T-cell (primary cell): ENCODE measurements at places on chromosomes 3 and 15.
A peak's percentile ranks its signal among the peaks of the same experiment; 100 is the strongest.

- H3K4me1 ChIP-seq: no peaks in the 10 kb centered on the region
- no peak overlapping the region for H3K4me3 ChIP-seq
- H3K27ac ChIP-seq: no peak overlapping the region
- no peak for DNase-seq
These were observed 242.8 kb downstream of the DTWD1 start for GRCh38 chr15:49863431-49864224.

- DNase-seq: no peak
- no peaks in the 10 kb centered on the region for H3K36me3 ChIP-seq
- H3K4me1 ChIP-seq: no peaks in the 10 kb centered on the region
- H3K4me3 ChIP-seq: no peak overlapping the region
These were observed 750.2 kb upstream of the ARRDC4 start for GRCh38 chr15:97210277-97210676.

DNA sequence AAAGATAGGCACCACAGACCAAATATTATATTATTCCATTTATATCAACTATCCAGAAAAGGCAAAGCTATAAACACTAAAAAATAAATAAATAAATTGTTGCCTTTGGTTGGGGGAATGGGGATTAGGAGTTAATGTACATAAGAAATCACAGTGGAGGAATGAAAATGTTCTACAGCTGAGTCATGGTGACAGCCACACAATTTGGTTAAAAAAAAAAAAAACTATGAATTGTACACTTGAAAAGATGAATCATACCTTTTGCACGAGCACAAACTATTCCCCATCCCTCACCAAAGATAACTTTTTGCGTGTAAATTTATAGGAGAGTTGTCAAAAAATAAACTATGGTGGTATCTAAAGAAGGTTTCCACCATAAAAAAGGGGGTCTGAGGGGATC lies 103.2 kb downstream of the TBC1D5 start:
- no peaks in the 10 kb centered on the region for H3K4me1 ChIP-seq
- H3K4me3 ChIP-seq: no peak overlapping the region
- no peak overlapping the region for H3K27ac ChIP-seq
- no peaks in the 10 kb centered on the region for H3K27me3 ChIP-seq

DNA sequence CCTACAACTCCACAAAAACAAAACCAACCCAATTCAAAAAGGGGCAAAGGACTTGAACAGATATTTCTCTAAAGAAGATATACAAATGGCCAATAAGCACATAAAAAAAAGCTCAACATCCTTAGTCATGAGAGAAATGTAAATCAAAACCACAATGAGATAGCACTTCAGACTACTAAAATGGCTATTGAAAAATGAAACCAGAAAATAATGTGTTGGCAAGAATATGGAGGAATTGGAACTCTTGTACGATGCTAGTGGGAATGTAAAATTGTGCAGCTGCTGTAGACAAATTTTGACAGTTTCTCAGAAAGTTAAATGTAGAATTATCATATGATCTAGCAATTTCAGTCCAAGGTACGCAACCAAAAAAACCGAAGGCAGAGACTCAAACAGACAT lies 29.0 kb downstream of the KY start:
- H3K27ac ChIP-seq: no peak overlapping the region
- H3K36me3 ChIP-seq: no peaks in the 10 kb centered on the region
- no peaks in the 10 kb centered on the region for H3K27me3 ChIP-seq
- no peak for DNase-seq

- no peaks in the 10 kb centered on the region for H3K4me1 ChIP-seq
- H3K27ac ChIP-seq: no peak overlapping the region
- no peak overlapping the region for H3K4me3 ChIP-seq
- H3K27me3 ChIP-seq: no peaks in the 10 kb centered on the region
- H3K36me3 ChIP-seq: no peaks in the 10 kb centered on the region
These were observed 93.6 kb upstream of the CFAP20DC start for GRCh38 chr3:59143447-59143846.

DNA sequence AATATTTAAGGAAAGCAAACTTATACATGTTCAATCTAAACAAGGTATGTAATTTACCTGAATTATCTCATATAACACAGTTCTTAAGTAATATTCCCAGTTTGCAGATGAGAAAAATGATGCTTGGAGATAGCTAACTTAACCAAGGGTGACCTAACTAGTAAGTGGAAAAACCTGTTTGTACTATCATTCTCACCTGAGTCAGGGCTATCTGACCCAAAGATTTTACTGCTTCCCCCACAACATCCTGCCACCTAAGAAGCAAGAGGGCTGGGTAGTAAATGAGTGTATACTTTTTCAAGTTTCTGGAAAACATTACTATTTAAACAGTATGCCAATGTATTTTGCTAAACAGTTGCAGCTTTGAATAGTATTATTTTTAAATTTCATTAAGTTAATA lies 10.6 kb downstream of the TP63 start:
- no peaks in the 10 kb centered on the region for H3K27me3 ChIP-seq
- H3K27ac ChIP-seq: no peak overlapping the region
- H3K4me3 ChIP-seq: no peak overlapping the region
- H3K36me3 ChIP-seq: no peaks in the 10 kb centered on the region
- DNase-seq: no peak
- no peaks in the 10 kb centered on the region for H3K4me1 ChIP-seq

DNA sequence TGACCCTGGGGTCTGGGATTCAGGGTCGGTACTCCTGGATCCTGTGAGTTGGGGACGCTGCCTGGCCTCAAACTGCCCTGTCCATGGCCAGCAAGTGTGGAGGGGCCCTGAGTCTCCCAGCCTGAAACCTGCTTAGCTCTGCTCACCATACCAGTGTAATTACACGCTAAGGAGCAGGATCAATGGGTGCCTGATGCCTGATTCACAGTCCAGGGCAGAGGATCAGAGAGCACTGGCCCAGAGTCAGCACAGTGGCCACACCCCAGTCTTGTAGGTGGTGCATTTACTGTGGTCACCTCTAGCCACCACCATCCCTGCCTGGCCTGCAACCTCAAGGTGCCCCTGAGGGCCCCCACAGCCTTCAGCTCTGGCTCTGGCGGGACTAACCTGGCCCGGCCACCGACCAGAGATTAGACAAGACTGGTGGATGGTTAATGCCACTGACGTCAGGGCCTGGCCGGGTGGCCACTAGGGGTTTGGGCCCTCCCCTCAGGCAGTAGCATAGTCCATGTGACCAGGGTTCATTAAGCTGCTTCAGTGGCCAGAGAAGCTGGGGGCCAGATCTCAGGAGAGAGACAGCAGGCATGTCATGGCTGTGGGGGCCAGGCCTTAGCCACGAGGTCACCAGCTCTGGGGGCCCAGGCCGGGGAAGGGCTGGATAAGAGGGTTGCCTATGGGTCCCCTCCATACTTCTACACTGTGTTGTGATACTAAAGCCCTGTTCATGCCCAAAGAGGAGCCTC lies 3.3 kb upstream of the SLC38A3 start:
- H3K4me3 ChIP-seq: no peak overlapping the region
- no peaks in the 10 kb centered on the region for H3K4me1 ChIP-seq
- H3K36me3 ChIP-seq: no peaks in the 10 kb centered on the region
- no peak overlapping the region for H3K27ac ChIP-seq
- DNase-seq: no peak

- DNase-seq: no peak
- H3K36me3 ChIP-seq: no peaks in the 10 kb centered on the region
- H3K27me3 ChIP-seq: no peaks in the 10 kb centered on the region
- peaks cover 57% of the 10 kb centered on the region for H3K4me1 ChIP-seq
- no peak overlapping the region for H3K27ac ChIP-seq
These were observed 1.9 kb downstream of the STIMATE start for GRCh38 chr3:52895418-52895817.

DNA sequence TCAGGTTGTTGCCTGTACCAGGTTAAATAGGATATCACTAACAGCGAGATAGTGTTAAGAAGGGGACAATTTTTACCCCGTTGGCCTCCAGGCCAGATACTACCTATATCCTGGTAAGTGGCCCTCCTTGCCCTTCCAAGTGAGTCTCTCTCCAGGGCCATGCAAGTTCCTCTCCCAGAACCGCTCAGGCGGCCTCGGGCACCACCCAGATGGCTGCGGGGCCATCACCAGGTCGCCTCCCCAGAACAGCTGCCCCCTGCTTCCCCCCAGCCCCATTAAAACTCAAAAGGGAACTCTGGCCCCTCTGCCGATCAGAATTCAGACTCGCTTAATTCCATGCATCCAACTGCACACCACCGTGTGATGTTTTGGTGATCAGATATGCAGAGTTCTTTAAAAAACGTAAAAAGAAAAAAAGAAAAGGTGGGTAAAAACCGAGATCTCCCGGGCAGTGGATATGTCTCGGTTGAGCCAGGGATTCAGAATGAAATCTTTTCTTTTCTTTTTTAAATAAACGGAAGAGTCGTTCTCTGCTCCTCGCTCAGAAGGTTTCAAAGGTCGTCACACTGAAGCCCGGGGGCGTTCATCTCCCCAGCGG lies 1.9 kb upstream of the TRIM71 start:
- H3K4me3 ChIP-seq: peak overlapping the region; percentile 8
- DNase-seq: no peak
- no peaks in the 10 kb centered on the region for H3K27me3 ChIP-seq
- no peaks in the 10 kb centered on the region for H3K36me3 ChIP-seq

GRCh38 chr15:41804361-41804760 lies 23.5 kb upstream of the JMJD7 start:
- no peak overlapping the region for H3K27ac ChIP-seq
- H3K27me3 ChIP-seq: no peaks in the 10 kb centered on the region
- peaks cover 9% of the 10 kb centered on the region for H3K36me3 ChIP-seq

DNA sequence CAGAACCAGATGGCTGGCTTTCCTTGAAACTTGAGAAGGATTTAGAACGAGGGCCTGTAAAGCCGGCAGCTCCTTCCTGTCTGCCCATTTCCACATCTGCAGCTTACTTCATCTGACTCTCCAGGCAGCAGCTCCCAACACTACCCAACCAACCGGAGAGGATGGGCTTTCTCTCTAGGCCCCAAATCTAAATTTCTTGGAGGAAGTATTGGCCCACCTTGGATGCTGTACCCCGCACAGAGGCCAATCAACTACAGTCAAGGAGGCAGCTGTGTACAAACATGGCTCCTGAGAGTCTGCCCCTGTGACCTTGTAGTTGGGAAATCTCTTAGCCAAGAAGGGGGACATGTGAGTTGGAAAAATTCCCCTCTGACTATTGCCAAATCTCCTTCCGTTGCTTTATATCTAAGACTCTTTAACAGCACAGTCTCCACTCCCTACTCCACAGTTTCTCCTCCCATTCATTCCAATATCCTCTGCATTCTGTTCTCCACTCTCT lies 8.0 kb upstream of the ACAP2 start:
- H3K27ac ChIP-seq: no peak overlapping the region
- H3K4me3 ChIP-seq: no peak overlapping the region
- no peaks in the 10 kb centered on the region for H3K36me3 ChIP-seq
- DNase-seq: no peak
- H3K4me1 ChIP-seq: peaks cover 3% of the 10 kb centered on the region

DNA sequence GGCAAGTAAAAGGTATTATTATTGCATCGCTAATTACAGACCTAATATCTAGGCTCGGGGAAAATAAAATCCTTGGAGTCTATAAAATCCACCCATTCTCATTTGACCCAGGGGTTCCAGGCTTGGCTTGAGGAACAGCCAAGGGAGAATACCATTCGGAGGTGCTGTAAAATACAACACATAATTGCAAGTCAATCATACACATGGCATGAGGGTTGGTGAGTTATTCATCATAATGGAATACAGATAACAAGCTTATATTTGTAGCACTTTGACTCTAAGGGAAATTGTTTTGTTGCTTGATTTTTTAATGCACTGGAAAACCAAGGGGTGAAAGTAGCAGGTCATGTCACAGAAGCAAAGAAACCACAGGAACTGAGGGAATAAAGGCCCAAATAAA lies 16.8 kb upstream of the DIS3L start:
- no peak for DNase-seq
- no peaks in the 10 kb centered on the region for H3K36me3 ChIP-seq
- H3K4me3 ChIP-seq: no peak overlapping the region
- peaks cover 2% of the 10 kb centered on the region for H3K27me3 ChIP-seq
- no peaks in the 10 kb centered on the region for H3K4me1 ChIP-seq

- no peak overlapping the region for H3K27ac ChIP-seq
- H3K27me3 ChIP-seq: no peaks in the 10 kb centered on the region
- no peak for DNase-seq
- no peak overlapping the region for H3K4me3 ChIP-seq
- H3K4me1 ChIP-seq: no peaks in the 10 kb centered on the region
- H3K36me3 ChIP-seq: no peaks in the 10 kb centered on the region
These were observed 33.6 kb upstream of the ETV5 start for GRCh38 chr3:186142393-186142932.

DNA sequence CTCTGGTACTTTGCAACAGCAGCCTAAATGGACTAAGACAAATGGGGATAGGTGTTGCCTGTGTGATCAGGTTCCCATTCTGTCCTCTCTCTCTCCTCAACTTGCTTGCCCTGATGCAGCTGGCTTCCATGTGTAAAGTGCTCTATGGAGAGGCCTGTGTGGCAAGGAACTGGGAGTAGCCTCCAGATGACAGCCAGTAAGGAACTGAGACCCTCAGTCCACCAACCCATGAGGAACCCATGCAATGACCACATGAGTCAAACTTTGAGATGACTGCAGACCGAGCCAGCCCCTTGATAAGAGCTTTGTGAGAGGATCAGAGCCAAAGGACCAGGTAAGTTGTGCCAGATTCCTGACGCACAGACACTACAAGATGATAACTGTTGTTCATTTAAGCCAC lies 74.6 kb upstream of the ADPGK start:
- H3K27ac ChIP-seq: no peak overlapping the region
- no peaks in the 10 kb centered on the region for H3K4me1 ChIP-seq
- H3K27me3 ChIP-seq: peaks cover 23% of the 10 kb centered on the region

- no peaks in the 10 kb centered on the region for H3K27me3 ChIP-seq
- no peaks in the 10 kb centered on the region for H3K36me3 ChIP-seq
- DNase-seq: no peak
- H3K4me1 ChIP-seq: no peaks in the 10 kb centered on the region
- H3K4me3 ChIP-seq: no peak overlapping the region
These were observed 456.2 kb upstream of the THBS1 start for GRCh38 chr15:39124553-39125171.

DNA sequence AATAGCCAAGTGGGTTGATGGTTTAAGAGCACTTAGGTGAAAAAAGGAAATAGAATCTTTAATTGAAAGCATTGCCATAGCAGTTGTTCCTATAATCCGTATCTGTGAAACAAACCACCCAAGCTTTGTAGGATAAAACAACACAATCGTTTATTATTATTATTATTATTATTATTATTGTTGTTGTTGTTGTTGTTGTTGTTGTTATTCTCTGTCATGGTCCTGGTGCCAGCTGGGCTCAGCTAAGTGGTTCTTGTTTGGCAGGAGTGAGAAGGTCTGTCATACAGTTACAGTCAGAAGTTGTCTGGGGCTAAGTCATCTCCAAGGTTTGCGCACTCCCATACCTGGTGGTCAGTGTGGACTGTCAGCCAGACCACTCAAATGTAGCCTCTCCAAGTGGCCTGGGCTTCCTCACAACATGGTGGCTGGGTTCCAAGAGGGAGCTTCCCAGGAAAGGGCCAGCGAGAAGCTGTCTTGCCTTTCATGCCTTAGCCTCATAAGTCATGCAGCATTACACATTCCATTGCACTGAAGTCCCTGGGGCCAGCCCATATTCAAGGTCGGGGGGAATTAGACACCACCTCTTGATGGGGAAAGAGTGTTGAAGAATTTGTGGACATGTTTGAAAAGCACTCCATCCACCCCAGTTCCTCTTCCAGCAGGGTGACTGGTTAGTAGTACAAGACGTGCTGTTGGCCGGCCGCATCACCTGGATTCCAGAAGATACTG lies 54.3 kb upstream of the FGD5 start:
- no peaks in the 10 kb centered on the region for H3K36me3 ChIP-seq
- H3K27ac ChIP-seq: no peak overlapping the region
- H3K4me3 ChIP-seq: no peak overlapping the region
- H3K4me1 ChIP-seq: no peaks in the 10 kb centered on the region
- no peak for DNase-seq

GRCh38 chr3:184223946-184224345 lies 5.4 kb upstream of the VWA5B2 start:
- H3K27me3 ChIP-seq: peaks cover 2% of the 10 kb centered on the region
- no peaks in the 10 kb centered on the region for H3K4me1 ChIP-seq
- no peaks in the 10 kb centered on the region for H3K36me3 ChIP-seq
- DNase-seq: no peak
